ENCODE measurements at places on chromosomes 4 and X.

DNA sequence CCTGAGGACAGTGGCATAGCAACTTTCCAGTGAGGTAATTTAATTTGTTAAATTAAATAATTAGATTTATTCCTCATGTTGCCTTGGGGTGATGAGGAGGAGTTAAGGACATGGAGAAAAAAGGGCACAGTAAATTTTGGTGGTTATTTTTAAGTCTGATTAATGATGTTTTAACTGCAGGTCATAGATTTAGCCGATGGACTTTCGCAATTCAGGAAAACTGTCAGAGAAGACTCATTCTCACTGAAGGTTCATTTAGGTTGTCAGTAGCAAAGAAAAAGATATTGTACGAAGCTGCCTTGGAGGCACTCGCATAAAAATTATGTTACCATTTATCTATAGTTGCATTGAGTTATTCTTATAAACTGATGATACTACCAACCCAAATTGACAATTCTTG, 164.2 kb upstream of the PITX2 start:
- no peak for DNase-seq

GRCh38 chr4:65416891-65417290, 253.4 kb downstream of the EPHA5 start:
- no peak for DNase-seq

DNA sequence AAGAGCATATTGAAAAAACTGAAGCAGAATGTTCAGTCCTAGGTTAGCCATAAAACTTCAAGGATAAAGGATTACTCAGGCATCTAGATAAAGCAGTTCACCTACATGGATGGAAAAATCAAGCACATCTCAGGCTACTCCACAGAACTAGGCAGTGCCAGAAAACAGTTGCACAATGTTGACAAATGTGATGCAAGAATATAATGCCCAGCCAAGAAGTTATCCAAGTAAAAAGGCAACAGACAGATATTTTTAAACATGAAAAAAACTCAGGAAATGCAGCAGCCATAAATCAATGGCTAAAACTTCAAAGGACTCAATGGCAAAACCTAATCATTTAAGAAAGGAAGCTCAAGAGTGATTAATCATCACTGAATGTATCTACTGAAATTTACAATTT, 456.0 kb upstream of the FAM241A start:
- DNase-seq, result no peak

GRCh38 chr4:78659264-78659663, 107.7 kb downstream of the ANXA3 start:
- DNase-seq, result no peak

- DNase-seq, result no peak
These were observed 7.0 kb downstream of the PNMA3 start for GRCh38 chrX:153063315-153063714.

- DNase-seq, result peak; percentile 1
These were observed 66.1 kb downstream of the KLHL4 start for GRCh38 chrX:87583679-87584078.

DNA sequence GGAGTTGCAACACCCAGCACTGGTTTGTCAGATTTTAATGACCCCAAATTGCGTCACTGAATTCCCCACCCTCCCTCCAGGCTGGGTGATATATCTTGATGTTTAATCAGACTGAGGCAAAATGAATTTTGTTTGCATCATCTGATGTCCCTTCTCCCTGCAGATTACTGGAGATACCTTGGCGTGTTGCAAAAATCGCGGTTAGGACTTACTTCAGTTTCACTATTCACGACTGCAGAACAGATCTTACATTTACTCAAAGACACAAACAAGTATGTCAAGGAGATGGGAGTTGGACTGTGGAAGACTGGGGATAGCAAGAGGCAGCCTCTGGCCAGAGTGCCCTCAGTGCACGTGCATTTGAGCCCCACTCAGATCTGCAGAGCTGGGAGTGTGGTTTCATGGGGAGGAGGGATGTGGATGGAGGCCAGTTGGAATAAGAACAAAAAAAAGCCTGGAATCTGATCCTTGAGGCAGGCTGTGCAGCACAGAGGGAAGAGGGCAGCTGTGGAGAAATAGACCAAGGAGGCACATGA, 92.2 kb upstream of the MTM1 start:
- no peak for DNase-seq

GRCh38 chr4:58553031-58553430, 1442.8 kb upstream of the IGFBP7 start:
- DNase-seq, result no peak

GRCh38 chr4:101954351-101954750, 163.8 kb downstream of the BANK1 start:
- no peak for DNase-seq

- no peak for DNase-seq
These were observed 512.3 kb upstream of the EPHA5 start for GRCh38 chr4:66182636-66183035.

DNA sequence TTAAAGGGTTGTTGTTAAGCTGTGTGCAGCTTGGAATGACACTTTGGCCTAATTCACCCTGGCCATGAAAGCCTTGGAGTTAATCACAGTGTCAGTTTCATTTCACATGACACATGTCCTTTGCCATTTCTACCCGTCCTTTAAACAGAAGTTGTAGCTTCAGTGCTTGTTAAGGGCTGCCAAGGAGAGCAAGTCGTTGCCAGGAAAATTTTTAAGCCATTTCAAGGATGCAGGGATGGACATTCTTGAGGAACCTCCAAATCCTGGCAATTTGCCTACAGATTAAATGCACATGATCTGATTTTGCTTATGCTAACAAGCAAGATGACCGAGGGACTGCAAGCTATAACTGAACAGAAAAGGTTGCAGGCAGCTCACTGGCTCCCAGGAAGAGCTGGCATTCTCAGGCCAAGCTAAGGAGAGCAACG, 40.5 kb downstream of the SETD7 start:
- no peak for DNase-seq
